ENCODE measurements at places on chromosomes 1 and 21.

- no peak for DNase-seq
Observed at GRCh38 chr1:41712695-41713094, 206.0 kb downstream of the HIVEP3 start.

DNA sequence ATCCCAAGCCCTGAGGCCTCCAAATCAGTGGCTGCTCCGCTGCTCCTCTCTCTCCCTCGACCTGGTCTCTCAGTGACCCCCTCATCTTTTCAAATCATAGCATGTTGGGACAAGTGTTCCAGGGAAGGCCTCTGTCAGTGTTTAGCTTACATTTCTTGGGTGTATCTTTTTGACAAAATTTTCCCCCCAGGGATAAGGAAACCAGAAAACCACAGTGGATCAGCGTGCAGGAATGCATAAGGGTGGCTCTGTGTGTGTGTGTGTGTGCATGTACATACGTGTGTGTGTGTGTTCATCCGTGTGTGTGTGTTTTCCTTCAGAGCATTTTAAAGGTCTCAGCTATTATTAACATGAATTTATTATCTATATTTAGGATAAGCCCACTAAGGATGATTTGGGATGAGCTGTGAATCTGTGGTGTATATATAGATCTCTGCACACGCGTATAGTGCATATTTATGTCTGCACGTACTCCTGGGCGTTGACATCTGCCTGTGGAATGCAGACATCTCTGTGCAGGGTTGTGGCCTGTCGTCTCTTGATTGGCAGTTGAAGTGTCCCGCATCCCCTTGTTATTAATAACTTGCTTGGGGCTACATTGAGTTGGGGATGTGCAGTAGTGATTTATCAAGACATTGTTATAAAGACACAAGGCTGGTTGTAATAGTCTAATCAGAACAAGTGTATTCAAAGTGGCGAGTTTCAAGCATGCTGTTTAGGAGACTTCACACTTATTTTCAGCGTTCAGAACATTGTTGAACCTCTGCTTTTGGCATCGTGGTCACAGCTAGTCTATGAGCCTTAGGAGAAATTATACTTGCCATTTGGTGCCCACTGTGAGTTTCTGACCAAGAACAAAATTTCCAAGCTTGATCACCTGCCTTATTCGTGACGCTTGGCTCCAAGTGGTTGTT lies 55.6 kb downstream of the GALNT2 start:
- no peak for DNase-seq

DNA sequence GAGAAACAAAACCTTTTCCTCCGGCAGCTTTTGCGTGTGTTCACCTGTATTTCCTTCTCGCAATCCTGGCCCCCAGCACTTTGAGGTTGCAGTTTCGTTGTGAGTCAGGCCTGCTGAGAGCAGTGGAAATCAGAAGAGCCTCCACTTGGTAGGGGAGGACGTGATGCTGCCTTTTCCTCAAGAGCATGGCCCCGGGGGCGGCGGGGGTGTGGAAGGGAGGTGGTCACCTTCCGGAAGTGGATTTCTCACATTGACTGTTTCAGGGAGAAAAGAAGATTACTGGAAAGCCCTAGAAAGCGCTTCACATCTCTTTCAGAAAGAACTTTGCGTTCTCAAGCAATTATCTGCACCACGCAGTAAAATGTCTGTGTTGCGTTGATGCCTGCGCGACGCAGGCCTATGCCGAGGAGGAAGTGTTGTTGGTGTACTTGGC lies 12.2 kb upstream of the IL10 start:
- DNase-seq, result peak; percentile 34

- no peak for DNase-seq
Observed at GRCh38 chr1:176605176-176605575, 142.2 kb downstream of the PAPPA2 start.

GRCh38 chr1:240351690-240352089 lies 260.0 kb downstream of the FMN2 start:
- no peak for DNase-seq

- no peak for DNase-seq
Observed at GRCh38 chr1:100229681-100230443, 19.8 kb downstream of the DBT start.

DNA sequence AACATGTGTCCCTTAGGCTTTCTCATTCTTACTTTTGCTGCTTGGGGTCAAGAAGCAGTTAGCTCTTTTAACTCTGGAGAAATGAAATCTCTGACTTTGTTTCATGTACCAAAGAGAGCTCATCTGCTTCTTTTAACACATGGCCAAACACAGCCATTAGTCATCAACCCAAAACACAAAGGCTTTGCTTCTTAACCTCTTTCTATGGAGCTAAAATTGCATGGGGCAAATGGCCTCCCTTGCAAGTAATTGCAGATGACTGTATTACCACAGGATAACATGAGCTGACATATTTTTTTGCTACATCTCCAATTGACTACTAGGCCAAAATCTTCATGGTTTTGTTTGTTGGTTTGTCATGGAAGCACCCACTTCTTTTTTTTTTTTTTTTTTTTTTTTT lies 300.9 kb downstream of the BRINP3 start:
- DNase-seq, result no peak

GRCh38 chr1:215599418-215600074 lies 32.4 kb downstream of the KCTD3 start:
- no peak for DNase-seq

- no peak for DNase-seq
Observed at GRCh38 chr1:202951437-202951836, 6.7 kb downstream of the ADIPOR1 start.

- DNase-seq, result no peak
Observed at GRCh38 chr1:53617382-53617781, 121.6 kb downstream of the GLIS1 start.

DNA sequence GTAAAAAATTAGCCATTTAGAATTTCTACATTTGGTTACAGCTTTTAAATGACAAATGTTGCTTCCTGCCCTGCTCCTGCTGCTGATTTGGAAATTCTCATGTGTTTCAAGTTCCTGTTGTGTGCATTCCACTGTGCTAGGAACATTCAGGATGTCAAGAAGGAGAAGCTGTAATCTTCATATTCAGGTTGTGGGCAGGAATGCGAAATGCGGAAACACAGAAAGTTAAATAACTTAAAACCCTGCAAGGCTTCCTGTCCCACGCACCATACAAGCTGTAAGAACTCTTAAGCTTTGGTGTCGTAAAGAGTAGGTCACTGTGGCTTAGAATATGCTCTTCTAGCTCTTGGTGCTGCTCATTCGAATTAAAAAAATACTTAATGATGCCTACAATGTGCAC lies 52.6 kb downstream of the S100B start:
- no peak for DNase-seq

GRCh38 chr1:205309741-205310140 lies 11.8 kb downstream of the NUAK2 start:
- no peak for DNase-seq

DNA sequence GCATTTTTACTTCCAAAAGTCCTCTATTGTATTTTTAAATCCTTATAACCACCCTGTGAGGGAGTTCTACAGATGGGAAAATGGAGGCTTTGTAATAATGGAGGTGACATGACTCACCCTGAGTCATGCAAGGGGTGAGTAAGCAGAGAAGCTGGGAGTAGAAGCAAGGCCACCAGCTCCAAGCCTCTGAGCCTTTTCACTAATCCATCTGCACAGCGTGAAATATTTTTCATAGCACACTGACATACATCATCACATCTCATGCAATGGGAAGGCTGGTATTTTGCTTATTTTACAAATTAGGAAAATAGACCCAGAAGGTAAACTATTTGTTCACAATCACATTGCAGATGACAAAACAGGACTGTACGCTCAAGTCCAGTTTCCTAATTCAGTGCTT lies 96.9 kb downstream of the KCNH1 start:
- no peak for DNase-seq

GRCh38 chr1:96041470-96041869 lies 680.1 kb upstream of the PTBP2 start:
- no peak for DNase-seq

Data from stimulated activated CD8-positive, alpha-beta memory T cell treated with anti-CD3 and anti-CD28 coated beads, Interleukin-15, amount 100 ng/mL, for 1 hour (primary cell).